ENCODE measurements at places on chromosomes 2 and 18.
A peak's percentile ranks its signal among the peaks of the same experiment; 100 is the strongest.

- no peak for DNase-seq
Measured at GRCh38 chr2:105510761-105511528, 112.1 kb upstream of the FHL2 start.

GRCh38 chr2:61396005-61396404 lies 74.9 kb downstream of the USP34 start:
- no peak for DNase-seq

GRCh38 chr2:112160283-112161250 lies 22.4 kb downstream of the FBLN7 start:
- no peak for DNase-seq

DNA sequence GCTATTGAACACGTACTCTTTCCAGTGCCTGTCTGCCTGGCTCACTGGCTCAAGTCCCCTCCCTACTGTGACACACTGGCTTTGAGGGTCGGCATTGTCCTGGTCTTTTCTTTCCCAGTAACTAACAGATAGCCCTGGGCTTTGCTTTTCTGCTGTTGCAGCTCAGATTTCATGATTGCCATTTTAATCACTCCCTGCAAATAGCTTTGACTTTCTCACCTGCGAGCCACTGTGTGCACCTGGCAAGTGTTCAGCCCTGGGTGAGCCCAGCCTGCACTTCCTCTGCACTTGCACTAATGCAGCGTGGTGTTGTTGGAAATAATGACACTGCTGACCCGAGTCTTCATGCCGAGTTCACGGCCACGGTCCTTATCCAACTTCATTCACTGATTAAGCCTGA lies 52.9 kb downstream of the DCDC2C start:
- DNase-seq: no peak

- DNase-seq: no peak
Measured at GRCh38 chr18:475202-476031, 25.1 kb downstream of the COLEC12 start.

DNA sequence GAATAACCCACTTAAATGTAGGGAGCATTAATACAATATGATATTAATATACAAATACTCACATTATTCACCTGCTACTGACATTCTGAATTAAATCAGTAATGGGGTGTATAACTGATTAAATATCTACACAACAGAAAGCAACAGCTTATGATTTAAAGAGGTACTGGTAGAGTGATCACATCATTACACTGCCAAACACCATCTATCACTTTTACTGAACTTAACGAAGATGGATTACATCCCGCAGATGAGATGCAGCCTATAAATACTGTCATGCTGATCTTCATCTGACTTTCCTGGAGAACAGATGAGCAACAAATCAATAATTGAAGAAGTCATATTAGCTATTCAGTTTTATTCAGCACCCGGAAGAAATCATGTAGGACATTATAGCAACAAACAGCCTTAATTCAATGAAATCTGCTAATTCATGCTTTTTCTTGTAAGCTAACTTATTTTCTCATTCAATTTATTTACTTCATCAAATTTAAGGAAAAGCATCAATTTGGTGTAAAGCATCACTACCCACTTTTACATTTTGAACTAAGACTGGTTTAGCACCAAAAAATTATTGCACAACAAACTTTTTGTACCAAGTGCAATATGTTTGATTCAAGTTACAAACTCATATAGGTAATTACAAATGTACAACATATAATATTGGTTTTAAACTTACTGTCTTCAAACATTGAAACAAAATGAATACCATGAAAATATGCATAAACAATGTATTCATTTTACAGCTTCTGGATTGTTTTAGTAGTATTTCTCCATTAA lies 1509.0 kb downstream of the LRP1B start:
- no peak for DNase-seq

GRCh38 chr2:235577404-235578330 lies 83.8 kb downstream of the AGAP1 start:
- DNase-seq: no peak

DNA sequence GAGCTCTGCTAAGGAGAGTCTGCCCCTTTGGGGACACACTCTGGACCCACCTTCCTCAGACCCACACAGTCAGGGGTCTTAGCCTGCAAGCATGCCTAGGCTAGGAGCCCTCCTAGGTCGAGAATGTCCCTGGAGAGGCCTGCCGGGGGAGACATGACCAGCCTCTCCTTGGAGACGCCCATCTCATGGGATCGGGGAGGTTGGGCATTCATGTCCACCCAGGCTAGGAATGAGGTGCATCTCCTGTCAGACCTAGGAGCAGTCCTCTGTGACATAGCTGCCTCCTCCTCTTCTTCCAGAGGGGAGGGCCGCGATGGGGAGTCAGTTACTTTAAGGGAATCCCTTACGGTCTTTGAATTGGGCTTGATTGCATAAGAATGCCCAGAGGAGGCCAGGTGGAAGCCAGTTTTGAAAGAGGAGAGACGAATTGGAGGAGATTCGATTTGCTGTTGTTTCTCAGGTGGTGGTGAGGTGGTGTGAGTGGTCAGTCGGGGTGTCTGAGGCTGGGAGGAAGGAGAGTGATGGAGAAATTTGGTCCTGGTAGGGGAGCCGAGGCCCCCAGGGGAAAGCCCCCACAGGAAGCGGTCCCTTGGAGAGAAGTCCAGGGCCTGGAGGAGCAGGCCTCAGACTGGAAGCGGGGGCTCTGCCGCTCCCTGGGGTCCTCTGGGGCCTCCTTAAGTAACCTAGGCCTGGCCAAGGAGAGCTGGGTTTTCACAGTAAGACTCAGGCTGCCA lies 241.3 kb downstream of the DYSF start:
- DNase-seq: no peak

DNA sequence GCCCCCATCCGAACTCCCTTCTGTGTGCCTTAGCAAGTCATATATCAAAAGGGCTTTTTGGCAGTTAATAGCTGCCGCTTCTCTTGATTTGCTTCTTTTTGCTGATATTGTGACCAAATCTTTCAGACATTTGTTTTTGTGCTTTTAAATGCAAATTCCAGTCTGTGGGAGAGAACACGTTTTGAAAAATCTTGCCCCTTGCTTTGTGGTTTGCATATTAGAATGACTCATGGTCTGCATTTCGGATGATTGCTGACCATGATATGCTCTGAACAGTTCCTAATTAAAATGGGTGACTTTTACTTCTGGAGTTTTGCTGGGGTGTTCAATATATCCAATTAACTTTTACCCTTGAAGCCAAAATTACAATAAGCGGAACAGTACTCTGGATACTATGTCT lies 58.2 kb upstream of the ST6GAL2 start:
- no peak for DNase-seq

DNA sequence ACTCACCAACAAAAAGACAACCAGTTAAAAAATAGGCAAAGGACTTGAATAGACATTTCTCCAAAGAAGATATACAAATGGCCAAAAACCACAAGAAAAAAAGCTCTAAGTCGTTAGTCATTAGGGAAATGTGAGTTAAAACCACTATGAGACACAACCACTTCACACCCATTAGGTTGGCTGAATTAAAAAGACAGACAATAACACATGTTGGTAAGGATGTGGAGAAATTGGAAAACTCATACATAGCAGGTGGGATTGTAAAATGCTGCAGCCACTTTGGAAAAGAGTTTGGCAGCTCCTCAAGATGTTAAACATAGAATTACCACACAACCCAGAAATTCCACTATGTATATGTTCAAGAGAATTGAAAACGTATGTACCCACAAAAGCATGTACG lies 117.6 kb upstream of the SPATS2L start:
- DNase-seq: no peak

DNA sequence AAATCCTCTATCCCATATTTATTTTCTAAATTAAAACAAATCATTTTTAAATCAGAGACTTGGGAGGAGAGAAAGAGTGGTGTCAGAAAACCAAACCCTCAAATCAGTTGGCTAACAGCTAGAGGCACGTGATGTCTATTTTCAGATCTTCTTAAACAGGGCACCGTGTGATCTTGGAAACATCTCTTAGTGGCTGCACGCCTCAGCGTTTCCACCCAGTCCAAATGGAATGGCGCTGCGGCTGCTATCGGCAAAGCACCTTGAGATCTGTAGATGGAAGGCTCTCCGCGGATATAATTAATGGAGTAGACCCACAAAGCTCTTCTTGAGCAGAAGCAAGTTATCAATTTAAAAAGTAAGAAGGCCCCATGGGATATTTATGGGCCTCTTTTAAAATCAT lies 50.0 kb downstream of the NRP2 start:
- DNase-seq: no peak

- no peak for DNase-seq
Measured at GRCh38 chr2:210442878-210443277, 33.7 kb downstream of the LANCL1 start.

- DNase-seq: no peak
Measured at GRCh38 chr2:183034806-183035205, 3.5 kb downstream of the NCKAP1 start.

- no peak for DNase-seq
Measured at GRCh38 chr2:181300600-181301291, 156.4 kb upstream of the ITGA4 start.

- no peak for DNase-seq
Measured at GRCh38 chr2:239519089-239519920, 118.5 kb upstream of the HDAC4 start.

DNA sequence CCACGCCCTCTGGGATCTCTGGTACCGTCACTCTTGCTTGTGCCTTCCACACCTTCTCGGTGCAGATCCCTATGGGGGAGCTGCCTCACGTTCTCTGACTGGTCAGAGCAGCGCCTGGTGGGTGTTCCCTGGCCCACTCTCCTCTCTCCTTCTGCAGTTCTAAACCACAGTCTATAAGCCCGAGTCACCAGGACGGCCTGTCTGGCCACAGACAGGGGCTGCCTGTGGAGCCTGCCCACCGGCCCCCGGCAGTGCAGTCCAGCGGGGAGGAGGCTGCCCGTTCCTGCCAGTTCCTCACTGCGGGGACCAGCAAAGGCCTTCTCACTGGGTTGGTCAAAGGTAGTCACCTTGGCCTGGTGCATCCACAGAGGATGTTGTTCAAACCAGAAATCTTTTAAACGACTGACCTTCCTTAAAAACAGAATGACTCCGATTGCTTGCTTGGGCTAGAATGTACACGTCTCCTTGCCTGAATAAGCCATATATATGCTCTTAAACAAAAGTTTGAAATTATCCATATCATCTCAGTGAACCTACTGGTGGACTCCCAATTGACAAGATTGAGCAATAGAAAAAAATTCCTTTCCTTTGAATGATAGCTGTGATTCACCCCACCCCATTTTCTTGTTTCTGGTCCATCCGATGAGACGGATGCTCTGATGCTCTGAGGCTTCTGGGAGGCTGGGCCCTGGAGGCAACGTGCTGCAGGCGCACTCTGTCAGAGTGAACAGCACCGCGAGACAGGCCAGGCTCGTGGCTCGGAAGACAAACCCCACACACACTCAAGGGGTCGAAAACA lies 61.2 kb downstream of the RALBP1 start:
- no peak for DNase-seq

GRCh38 chr2:221124532-221125240 lies 447.4 kb downstream of the EPHA4 start:
- no peak for DNase-seq

DNA sequence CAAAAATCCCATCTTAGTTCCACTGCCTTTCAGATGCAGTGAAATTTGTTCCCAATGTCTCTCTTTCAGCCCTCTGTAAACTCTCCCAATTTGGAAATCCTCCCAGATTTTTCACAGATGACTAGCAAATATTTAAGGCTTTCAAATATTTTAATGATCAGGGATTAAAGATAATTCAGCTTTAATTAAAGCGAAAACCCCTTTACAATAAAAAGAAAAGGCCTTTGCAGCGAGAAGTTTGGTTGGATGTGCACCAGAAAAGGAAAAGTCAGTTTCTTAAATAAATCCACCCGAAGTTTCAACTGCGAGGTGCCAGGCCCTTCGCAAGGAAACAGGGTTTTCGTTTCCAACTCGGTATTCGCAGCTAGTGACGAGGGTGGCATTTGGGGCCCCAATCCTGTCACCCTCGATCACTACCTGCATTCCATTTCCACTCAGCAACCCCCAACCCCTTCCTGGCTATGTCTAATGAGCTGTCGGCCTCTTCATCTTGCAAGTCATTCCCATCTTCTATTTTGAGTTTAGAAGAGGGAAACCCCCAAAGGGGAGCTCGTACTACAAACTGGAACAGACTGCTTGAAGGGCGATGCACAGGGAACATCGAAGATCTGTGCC lies 1.5 kb downstream of the RAX start:
- no peak for DNase-seq

- DNase-seq: peak; percentile 31
Measured at GRCh38 chr18:74493689-74494088, 2.5 kb upstream of the CNDP2 start.

DNA sequence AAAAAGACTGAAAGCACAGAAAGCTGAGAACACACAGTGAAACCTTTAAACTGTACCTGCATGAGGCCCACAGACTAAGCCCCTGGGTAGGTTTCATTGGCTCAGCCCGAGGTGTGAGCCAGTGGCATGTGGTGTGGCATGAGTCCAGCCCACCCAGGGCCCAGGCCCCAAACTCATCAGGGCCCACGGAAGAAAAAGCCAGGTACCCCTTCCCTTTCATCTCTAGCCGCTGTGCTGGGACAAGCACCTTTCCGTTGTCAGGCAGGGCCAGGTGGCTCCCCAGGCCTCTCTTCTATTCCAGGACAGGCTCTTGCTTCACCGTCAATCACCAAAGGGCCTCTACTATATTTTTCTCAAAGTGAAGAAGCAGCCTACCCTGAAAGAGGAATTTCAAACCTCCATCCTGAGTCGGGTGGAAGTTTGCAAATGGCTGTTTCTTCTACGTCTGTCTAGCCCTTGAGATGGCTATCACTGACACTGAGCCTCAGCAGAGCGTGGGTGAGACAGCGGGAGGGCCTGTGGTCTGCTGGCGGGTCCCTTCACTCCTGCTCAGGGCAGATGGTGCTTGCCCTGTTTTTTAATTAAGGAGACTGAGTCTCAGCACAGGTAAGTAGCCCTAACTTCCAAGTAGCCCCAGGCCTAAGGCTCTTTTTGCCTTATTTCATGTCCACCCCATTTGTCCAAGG lies 8.6 kb downstream of the DNAJB2 start:
- DNase-seq: no peak

GRCh38 chr18:66599190-66599589 lies 4.7 kb downstream of the CDH19 start:
- no peak for DNase-seq

DNA sequence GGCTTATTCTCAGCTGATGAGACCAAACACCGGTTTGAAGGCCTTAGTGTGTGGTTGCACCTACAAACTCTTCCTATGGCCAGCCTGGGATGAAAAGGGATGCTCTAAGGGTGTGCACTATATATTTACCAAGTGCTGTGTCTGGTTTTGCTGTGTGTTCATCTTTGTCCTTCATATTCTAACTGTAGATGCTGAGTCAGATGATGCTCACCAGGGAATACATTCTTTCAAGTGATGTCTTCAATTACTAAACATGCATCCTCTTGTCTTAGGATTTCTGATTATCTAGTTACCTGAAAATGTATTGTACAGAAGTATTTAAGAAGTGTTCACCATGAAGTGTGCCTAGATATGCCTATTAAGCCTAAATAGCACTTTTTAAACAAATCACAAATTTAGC lies 1111.6 kb upstream of the ZEB2 start:
- DNase-seq: no peak

- no peak for DNase-seq
Measured at GRCh38 chr18:8003878-8004675, 437.0 kb downstream of the PTPRM start.

GRCh38 chr2:133812826-133813617 lies 244.8 kb upstream of the NCKAP5 start:
- no peak for DNase-seq
